ENCODE measurements at places on chromosomes 4 and X.
A peak's percentile ranks its signal among the peaks of the same experiment; 100 is the strongest.

DNA sequence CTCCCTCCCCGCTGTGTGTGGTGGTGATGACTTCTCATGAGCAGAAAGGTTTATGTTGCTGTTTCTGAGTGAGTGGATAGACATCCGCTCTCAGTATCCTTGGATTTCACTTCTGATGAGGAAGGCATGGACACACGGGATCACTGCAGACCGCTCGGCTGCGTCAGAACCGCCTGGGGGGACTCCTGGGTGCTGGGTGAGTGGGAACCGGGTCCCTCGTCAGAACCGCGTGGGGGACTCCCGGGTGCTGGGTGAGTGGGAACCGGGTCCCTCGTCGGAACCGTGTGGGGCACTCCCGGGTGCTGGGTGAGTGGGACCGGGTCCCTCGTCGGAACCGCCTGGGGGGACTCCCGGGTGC, 9.0 kb downstream of the CTBP1 start:
- DNase-seq = no peak

GRCh38 chr4:108466936-108467902, 153.2 kb upstream of the RPL34 start:
- no peak for DNase-seq

DNA sequence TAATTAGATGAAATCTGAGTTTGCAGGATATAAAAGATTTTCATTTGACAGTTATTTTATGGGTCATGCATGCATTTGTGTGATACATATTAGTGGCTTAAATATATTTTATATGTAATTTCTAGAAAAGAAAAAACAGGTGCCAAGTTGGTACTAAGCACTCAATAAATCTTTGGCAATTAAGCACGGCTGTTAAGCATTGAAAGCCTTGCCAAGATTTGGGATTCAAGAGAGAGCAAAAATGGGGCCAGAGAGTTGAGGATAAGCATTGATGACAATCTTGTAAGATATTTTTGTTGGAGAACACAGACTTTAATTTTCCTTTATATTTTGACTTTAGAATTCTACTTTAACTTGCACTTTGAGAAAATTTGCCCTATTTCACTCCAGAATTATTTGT, 249.8 kb upstream of the MAD2L1 start:
- DNase-seq = no peak

DNA sequence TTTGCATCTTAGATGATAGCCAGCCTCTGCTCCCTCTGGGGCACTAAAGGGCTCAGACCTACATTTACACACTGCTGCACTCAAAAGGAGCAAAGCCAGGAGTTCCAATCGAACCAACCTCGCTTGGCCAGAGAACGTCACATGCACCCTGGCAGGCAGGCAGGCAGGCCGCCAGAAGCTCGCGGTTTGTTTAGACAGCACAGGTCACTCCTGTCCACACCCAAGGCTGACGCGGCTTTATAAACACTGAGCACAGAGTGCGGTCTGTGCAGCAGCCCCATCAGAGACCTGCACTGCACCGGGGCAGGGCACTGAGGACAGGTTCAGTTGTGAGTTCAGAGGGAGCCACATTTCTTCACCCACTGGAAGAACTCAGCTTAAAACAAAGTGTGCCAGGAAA, 143.9 kb downstream of the BCOR start:
- no peak for DNase-seq

- DNase-seq = no peak
Measured at GRCh38 chr4:112939901-112940300, 109.6 kb upstream of the ANK2 start.

DNA sequence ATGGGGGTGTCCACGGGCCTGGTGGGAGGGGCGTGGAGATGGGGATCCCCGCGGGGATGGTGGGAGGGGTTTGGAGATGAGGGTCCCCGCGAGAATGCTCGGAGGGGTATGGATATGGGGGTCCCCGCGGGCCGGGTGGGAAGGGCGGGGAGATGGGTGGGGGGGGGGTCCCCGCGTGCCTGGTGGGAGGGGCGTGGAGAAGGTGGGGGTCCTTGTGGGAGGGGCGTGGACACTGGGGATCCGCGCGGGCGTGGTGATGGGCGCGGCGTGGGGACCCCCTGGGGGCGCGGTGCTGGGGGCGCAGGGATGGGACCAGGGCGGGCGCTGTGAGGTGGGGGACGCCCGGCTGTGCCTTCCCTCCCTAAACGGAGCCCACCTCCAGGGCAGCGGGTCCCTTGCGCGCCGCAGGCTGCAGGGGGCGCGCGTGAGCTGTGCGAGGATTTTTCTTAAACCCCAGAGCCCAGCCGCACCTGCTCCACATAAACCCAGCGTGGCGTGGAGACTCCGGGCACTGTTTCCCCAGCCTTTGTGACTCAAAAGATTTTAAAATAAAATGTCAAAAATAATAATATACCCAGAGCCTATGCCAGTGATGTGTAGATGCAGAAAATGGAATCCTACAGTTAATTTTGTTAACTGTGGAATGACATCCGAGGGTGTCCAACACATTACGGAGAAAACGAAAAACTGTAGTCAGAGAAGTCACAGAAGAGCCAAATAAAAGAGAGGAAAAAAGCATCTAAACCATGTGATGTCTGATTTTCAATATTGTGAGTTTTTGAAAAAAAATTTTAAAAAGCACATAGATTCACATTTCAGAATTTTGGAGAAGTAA, 1.5 kb upstream of the ASMTL start:
- DNase-seq = peak; percentile 89

- DNase-seq = no peak
Measured at GRCh38 chr4:173146456-173146855, 22.2 kb upstream of the GALNT7 start.

DNA sequence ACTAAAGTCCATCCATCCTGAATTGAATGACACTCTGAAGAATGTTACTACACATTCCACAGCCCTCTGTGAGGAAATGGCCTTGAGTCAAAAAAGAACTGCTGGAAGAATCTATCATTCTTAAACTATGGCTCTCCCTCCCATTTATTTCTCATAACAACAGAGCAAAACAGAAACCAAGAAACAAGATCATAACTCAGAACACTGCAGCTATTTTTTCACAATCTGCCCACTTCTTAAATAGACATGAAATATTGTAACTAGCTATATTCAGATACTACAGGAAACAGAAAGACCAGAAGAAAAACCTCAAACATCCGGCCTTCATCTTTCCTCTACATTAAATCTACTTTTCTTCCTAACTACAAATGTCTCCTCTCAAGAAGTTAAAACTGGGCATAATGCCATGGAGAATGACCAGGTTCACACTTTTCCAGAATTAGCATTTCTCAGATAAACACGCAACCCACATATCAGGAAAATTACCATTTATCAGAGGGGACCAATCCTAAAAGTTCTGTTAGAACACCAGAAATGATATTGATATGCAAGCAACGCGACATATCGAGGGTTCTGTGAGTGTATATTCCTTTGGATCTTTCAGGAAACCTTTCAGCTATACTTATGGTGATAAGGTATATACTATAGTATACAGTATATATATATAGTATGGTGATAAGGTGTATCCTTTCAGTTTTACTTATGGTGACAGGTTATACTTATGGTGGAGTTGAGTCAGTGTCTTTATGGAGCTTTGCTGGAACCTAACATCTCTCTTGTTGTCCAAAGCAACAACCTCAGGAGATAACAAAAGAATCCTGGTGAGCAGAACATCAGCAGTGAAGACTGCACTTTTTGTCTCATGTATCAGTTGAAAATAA, 60.4 kb upstream of the IRF2 start:
- no peak for DNase-seq

DNA sequence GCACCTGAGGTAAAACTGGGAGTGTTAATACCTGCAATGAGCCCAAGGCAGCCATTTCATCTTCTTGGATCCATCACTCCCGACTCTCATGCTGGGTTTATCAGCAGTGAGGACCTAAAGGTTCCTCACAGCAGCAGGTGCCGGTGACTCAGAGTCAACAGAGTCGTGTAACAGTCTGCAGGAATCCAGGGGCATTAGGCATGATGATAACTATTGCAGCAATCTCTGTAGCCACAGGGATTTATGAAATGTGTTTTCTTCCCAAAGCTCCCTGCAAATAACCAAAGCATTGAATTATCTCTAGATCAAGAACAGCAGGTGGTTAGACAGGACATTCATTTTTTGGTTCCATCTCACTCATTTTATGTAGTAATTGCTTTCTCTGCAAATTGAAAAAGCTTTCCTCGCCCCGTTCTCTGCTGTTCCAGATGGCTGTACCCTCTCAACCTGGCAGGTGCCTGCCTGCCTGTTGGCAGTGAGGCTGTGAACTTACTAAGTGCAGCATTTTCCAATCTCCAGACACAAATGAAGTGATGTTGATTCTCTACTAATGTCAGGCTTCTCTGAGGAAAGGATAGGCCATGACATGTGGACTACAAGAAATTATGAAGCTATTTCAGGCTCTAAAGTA, 48.1 kb upstream of the TSPAN7 start:
- DNase-seq = no peak

- no peak for DNase-seq
Measured at GRCh38 chr4:139593091-139593564, 37.1 kb upstream of the SETD7 start.

DNA sequence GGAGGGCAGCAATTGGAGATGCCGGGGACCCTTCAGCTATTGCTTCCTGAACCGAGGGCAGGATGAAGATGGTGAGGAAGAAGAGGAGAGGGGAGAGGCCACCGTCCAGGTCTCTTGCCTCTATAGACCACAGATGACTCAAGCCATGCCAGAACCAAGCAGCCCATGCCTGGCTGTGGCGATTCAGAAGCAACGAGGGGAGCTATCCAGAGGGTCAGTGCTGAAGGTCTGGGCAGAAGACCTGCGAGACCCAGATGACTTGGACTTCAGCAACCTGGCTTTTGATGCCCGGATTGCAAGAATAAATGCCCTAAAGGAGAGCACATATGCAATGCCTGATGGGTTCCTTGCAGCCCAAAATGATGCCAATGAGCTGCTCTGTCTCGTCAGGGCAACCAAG, 70.2 kb upstream of the PRPS2 start:
- no peak for DNase-seq

DNA sequence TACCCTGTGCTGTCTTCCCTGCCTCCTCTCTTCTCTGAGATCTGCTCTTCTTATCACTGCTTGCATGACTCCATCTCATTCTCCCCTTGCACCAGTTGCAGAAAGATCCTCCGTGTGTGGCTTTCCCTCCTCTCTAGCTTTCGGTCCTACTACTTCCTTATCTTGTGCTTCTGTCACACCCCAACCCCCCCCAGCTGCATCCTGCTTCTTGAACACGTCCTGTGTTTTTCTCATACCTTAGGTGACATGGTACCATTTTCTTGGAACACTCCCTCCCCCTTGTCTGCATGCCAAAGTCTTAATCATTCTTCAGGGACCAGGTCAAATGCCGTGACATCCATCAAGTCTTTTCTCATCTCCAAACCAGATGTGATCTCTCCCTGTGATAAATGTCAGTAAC, 46.4 kb downstream of the FHL1 start:
- DNase-seq = no peak

DNA sequence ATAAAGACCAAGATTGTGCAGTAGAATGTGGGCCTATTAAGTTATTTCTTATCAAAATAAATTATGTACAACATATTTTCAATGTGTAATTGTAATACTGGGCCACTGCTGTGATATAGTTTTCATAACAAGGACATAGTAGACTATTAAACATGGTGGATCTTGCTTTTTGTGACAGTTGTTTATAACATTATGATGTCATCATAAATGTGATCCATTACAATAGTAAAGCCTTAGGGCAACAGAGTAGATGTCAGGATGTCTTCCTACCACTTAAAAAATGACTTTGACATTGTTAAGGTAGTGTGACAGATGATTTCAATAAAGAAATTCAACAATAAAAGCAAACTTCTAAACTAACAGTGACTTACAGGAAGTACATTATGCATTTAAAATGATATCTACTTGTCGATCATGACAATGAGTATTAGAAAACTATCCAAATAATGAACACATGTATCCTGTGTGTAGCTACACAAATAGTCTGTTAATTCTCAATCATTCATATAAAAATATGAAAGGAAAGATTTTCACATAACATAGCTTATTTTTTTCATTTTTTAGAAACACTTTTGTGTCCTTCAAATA, 5.3 kb upstream of the AGA start:
- no peak for DNase-seq

GRCh38 chr4:123121241-123121907, 199.0 kb upstream of the NUDT6 start:
- no peak for DNase-seq

GRCh38 chrX:111652719-111653118, 28.3 kb upstream of the ALG13 start:
- no peak for DNase-seq

DNA sequence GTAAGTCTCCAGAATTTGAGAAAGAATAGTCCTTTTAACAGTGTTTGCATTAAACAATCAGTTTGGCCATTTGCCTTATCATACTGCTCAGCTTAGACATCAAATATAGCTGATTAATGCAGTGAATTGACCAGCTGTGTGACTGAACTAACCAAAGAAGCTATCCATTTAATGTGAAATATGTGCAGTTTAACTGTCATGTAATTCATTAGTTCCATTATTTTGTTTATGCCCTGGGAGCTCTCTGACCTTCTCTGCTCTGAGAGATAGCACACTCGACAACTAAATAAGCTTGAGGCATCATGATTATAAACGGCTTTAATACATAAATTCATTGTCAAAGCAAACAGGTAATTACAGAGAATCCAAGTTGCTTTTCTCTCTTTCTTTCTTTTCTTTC, 324.3 kb upstream of the PCDH7 start:
- DNase-seq = no peak

- no peak for DNase-seq
Measured at GRCh38 chr4:102524691-102525090, 23.5 kb downstream of the NFKB1 start.

GRCh38 chr4:100288811-100289529, 98.7 kb upstream of the DDIT4L start:
- DNase-seq = no peak
